ENCODE measurements at places on chromosomes 1 and 21. TPM values are rescaled to one million over a fixed set of nuclear protein-coding genes. Genes with fewer than 3 reads are reported as not detected.

The VN1R5 gene
- not detected for total RNA-seq

The GPR161 gene
- total RNA-seq = 15.0 TPM

DNA sequence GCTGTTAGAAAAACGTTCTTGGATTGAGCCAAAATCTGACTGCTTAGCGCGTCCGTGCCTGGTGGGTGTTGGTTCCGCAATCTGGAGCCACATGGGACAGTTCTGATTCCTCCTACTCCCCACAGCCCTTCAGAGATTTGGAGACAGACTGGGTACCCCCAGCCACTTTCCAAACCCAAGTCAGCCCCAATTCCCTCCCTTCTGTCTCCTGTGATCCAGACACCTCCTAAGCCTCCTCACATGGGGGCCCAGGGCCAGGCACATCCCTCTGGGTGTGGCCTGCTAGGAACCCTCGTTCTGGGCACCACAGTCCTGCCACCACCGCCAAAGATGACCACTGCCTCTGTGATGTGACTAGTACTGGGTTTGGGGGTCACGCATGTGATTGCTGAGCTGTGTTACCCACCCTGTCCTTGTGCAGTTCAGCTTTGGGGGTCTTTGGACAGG lies 4.8 kb downstream of the PLA2G5 start:
- no peak for DNase-seq

- no peak for DNase-seq
These were observed 21.3 kb downstream of the IFI16 start for GRCh38 chr1:159030877-159031447.

GRCh38 chr1:38027201-38028104 lies 14.9 kb downstream of the UTP11 start:
- peak; percentile 94 for DNase-seq

DNA sequence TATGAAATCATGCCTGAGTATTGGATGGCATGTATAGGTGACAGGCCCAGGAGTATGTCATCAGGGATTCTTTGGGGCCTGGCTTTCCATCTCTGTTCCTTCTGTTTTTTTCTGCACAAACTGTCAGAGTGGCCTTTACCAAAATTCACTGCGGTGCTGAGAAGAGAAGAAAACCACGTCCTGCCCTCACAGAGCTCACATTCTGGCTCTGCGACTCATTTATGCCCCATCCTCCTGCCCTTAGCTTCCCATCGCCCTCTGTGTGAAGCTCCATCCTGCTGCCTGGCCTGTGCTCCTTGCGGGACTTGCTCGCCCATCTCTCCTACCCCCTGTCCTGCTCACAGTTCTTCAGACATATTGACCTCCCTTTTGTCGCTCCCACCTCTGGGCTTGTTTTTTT lies 73.4 kb downstream of the HUNK start:
- no peak for DNase-seq

- no peak for DNase-seq
These were observed 53.3 kb downstream of the CD247 start for GRCh38 chr1:167465018-167465417.

DNA sequence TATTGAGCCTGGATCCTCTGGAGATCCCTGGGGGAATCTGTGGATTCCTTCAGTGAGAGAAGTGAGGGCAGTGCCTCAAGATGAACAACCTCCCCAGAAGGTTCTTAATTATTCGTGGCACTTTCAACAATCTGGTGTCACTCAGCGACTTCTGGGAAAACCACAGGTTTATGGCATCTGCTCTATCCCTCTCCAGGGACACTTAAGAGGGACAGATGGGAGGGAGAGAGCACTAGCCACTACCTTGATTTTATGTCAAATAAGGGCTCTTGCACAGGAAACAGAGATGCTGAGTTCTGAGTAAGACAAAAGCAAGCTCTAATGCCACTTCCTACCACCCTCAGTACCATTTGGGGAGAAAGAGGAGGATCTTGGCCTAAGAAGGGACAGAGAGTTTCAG lies 21.2 kb upstream of the CHI3L1 start:
- DNase-seq = no peak

The FDPS gene
- total RNA-seq = 795 TPM

DNA sequence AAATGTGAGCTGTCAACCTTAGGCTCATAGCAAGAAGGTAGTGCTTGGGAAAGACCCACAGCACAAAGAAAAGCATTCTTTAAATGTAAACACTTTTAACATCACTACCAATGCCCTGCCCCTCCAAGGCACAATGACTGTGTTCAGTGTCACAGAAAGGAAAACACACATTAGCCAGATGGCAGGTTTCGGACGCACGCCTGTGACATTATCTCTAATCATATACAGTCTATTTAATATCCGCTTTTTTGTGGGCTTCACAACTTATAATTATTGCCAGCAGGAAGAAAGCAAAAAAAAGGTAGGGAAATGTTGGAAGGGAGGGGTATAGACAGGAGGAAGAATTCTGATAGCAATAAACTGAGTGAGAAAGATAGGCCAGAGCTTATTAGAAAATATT lies 112.4 kb upstream of the BEND5 start:
- no peak for DNase-seq

DNA sequence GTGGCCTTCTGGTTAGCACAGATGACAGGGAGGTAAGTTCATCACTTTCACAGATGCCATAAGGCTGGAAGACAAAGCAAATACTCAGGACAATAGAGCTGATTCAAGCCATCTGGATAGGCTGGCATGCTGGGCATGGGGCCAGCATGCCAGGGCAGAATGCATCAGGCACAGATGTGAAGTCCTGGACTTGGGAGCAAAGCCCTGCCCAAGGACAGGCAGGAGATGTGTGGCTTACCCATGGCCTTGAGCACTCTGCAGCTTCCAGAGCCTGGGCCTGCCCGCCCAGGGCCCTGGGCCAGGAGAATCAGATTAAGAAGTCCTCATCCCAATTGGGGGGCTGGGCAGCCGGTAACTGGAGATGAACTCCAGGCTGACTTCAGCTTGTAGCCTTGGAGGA lies 135.7 kb upstream of the ZC3H12A start:
- no peak for DNase-seq

DNA sequence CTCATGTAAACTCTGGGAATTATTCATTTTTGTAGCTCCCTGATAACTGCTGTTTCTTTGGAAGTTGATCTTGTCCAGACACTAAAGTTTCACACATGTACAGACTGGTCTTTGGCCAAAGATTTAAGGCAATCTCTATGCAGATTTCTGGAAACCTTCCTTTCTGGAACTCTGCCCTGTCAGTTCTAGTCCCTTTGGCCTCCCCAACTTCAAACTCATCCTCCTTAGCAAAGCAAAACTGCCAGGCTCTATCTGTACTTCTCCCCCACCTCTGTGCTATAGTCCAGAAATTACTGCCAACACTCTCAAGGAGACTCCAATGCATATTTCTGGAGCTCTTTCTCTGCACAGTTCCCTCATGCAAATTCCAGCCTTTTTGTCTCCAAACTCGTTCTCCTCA lies 36.5 kb downstream of the C1orf198 start:
- no peak for DNase-seq

GRCh38 chr1:198575798-198576641 lies 35.5 kb upstream of the ATP6V1G3 start:
- DNase-seq = peak; percentile 38

The KCNE2 gene
- 0.17 TPM for total RNA-seq

GRCh38 chr1:2547210-2548067 lies 8.7 kb upstream of the TNFRSF14 start:
- no peak for DNase-seq

The CELA3A gene
- not detected for total RNA-seq

DNA sequence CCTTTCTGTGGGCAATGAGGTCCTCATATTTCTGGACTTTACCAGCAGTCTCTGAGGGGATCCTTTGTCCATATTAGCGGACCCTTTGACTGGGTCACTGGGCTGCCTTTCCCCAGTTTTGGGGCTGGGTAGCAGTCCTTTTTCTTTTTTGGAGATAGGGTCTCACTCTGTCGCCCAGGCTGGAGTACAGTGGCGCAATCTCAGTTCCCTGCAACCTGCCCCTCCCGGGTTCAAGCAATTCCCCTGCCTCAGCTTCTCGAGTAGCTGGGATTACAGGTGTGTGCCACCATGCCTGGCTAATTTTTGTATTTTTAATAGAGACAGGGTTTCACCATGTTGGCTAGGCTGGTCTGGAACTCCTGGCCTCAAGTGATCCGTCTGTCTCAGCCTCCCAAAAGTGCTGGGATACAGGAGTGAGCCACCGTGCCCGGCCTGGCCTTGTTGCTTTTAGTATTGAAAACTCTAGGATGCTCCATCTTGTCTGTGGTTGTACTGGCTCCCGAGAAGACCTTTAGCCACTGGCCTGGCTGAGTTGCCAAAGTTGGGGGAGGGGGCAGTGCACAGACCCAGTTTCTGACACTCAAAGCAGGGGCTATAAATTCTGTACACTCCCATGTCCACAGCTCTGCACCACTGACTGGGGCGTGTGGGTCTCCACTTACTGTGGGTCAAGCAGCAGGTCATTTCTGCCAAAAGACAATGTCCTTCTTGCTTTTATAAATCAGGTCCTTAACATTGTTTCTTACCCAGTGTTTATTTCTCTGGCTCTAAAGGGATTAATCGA lies 33.1 kb downstream of the MAN1C1 start:
- DNase-seq = no peak

The ADAMTSL4 gene
- 2.9 TPM for total RNA-seq

The FOXO6 gene
- 0.28 TPM for total RNA-seq

The PRELP gene
- total RNA-seq = under 0.01 TPM

DNA sequence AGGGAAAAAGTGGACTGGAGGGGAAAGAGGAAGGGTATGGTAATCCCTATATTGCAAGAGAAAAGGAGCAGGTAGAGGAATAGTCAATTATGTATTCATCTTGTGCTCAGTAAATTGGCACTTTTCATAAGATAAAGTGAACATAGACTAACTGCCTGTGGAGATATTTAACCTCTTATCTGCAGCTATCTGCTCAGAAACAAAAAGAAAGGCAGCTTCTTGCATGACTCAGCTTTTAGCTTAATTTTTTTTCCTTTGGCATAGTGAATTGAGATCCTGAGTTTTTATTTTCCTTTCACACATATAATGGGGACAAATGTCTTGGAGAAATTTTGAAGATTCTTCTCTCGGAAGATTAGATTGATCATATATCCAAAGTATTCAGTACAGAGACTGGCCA lies 127.6 kb upstream of the F3 start:
- DNase-seq = no peak

DNA sequence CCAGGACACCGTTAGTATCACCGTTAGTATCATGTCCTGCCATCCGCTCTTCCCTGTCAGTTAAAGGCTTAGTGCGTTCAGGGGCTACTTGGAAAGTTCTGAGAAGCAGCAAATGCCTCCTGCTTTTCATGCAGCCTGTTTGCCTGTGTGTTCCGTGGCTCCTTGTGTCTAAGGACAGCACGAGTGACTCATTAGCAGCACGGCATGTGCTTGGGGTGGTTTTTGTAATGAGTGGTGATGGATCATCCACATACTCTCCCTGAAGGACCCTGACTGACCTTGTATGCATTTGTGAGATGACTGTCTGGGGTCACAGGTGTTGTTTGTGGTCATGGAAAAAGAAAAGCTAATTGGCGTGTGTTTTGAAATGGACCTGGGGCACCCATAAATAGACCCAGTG lies 221.9 kb downstream of the PBX1 start:
- peak; percentile 80 for DNase-seq

The RPRD2 gene
- total RNA-seq = 12.7 TPM

- DNase-seq = no peak
These were observed 1.5 kb downstream of the KCNA3 start for GRCh38 chr1:110673197-110673701.

- DNase-seq = no peak
These were observed 10.0 kb upstream of the MACF1 start for GRCh38 chr1:39194398-39195051.

The ANGPTL3 gene
- not detected for total RNA-seq

The ENAH gene
- total RNA-seq = 117 TPM

DNA sequence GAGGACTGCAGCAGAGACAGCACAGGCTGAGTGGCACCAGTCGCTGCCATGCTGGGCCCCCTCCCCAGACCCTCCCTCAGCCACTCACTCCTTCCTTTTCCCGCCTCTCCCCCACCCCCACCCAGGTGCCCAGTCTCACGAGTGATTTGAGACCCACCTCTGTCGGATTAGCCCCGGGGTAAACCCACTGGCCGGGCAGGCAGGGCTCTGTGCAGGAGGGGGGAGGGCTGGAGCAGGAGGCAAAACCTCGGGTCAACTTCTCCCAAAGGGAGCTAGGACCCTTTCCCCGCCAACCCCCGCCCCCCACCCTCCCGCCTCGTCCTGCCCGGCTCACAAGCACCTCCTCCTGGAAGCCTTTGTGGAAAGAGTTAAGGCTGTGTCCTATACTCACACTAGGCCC lies 3.5 kb upstream of the MRPL24 start:
- no peak for DNase-seq

GRCh38 chr1:24374891-24375786 lies 38.4 kb downstream of the STPG1 start:
- no peak for DNase-seq

DNA sequence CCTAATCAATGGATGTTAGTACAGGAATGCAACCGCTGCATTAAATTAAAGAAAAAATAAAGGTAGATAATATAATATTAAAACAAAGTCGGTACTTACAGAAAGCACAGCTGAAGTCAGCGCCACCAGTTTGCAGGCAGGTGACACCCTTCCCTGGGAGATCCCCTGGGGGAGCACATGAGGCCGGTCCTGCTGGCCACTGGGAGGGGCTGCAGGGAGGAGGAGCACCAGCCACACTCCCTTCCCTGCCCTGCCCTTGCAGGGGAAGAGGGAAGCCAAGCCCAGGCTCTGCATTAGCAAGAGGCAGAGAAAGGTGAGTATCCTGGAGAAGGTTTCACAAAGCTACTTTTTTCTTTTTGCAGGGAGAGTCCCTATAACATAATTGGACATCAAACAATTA lies 507.0 kb downstream of the AJAP1 start:
- no peak for DNase-seq

- no peak for DNase-seq
These were observed 60.2 kb upstream of the ACTRT2 start for GRCh38 chr1:2961081-2961480.

- no peak for DNase-seq
These were observed 464.8 kb upstream of the BRINP3 start for GRCh38 chr1:190942475-190942874.

DNA sequence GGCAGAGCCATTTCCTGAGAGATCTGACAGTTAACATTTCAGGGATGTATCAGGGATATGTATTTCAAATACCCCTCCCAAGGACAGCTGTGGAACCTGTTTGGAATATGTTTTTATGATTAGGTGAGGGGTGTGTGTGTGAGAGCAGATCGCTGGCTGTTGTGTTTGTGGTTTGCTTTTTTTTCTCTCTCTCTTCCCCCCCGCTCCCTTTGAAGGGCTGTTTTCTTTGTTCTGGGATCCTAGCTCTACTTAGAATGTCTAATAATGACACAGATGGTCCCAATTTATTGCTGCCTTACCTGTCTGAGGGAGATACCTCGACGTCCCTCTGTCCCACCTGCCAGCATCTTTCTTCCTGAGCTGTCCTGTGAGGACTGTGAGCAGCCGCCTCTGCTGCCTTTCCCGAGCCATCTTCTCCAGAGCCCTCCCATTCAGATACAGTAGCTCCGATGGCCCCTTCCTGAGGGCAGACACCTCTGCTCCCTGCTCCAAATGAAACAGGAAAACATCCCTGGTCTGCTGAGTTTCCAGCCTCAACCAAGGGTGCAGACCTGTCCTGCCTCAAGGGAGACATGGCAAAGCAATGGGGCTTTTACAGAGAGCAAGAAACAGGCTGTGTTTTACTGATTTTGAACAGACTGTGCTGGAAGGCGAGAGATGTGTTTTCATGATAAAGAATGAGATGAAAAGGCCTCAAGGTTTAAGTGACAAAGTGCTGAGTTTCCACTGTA lies 138.0 kb upstream of the TNR start:
- DNase-seq = no peak

The LGR6 gene
- not detected for total RNA-seq

All from mammary epithelial cell (primary cell).